ENCODE measurements at places on chromosomes 5 and 9. TPM values are rescaled to one million over a fixed set of nuclear protein-coding genes. Genes with fewer than 3 reads are reported as not detected.

Gene GARIN3
- not detected for polyA plus RNA-seq

Gene ALDH1A1
- polyA plus RNA-seq: 0.79 TPM

Gene ALG2
- polyA plus RNA-seq: 21.6 TPM

Gene CCNO
- polyA plus RNA-seq: not detected

Gene FLT4
- polyA plus RNA-seq: not detected

Gene SIT1
- polyA plus RNA-seq: 58.4 TPM

Gene SLCO4C1
- polyA plus RNA-seq: 0.05 TPM

Gene EQTN
- 0.62 TPM for polyA plus RNA-seq

Gene C1QTNF2
- polyA plus RNA-seq: not detected

Gene ZNF300
- polyA plus RNA-seq: 2.0 TPM

Gene SPATA31C1
- polyA plus RNA-seq: not detected

Gene CARD9
- polyA plus RNA-seq: 0.33 TPM

Gene SLC23A1
- polyA plus RNA-seq: 0.49 TPM

Gene CWC27
- 36.9 TPM for polyA plus RNA-seq

Gene GMCL2
- not detected for polyA plus RNA-seq

Gene DBH
- not detected for polyA plus RNA-seq

Gene CNTNAP3
- polyA plus RNA-seq: 0.11 TPM

Gene ITK
- 0.45 TPM for polyA plus RNA-seq

Gene SLC46A2
- polyA plus RNA-seq: not detected

Gene KCNMB1
- polyA plus RNA-seq: not detected

Gene TERT
- not detected for polyA plus RNA-seq

Gene ANKRD55
- polyA plus RNA-seq: 0.13 TPM

Gene MAMDC4
- not detected for polyA plus RNA-seq

Gene F2RL1
- not detected for polyA plus RNA-seq

Gene SPEF2
- not detected for polyA plus RNA-seq

Gene CDHR2
- polyA plus RNA-seq: not detected

Gene HEMGN
- not detected for polyA plus RNA-seq

Gene CHSY3
- polyA plus RNA-seq: not detected

Gene PCDHGB6
- polyA plus RNA-seq: 0.11 TPM

Gene MEIKIN
- not detected for polyA plus RNA-seq

Gene LCNL1
- polyA plus RNA-seq: not detected

Gene PTPN3
- polyA plus RNA-seq: not detected

Gene NTMT1
- polyA plus RNA-seq: 30.3 TPM

Gene SLC24A2
- not detected for polyA plus RNA-seq

Data from naive B cell (primary cell).